ENCODE measurements at places on chromosomes 7 and 10.

- no peak for DNase-seq
Measured at GRCh38 chr10:48502791-48503190, 102.1 kb downstream of the ARHGAP22 start.

DNA sequence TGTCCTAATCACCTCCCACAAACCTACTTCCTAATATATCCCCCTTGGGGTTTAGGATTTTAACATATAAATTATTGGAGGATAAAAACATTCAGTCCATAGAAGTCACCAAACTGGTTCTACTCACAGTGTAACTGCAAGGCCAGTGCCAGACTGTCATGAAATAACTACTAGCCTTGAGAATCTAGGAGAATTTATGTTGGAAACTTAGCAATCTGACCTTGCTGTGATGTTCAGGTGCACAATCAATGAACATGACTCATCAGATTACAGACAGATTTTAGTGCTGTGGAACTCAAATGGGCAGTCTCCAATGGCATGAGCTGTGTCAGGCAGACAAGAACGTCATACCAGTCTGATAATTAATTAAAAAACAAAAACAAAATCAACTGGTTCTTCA lies 571.4 kb upstream of the IGFBP3 start:
- DNase-seq = no peak

DNA sequence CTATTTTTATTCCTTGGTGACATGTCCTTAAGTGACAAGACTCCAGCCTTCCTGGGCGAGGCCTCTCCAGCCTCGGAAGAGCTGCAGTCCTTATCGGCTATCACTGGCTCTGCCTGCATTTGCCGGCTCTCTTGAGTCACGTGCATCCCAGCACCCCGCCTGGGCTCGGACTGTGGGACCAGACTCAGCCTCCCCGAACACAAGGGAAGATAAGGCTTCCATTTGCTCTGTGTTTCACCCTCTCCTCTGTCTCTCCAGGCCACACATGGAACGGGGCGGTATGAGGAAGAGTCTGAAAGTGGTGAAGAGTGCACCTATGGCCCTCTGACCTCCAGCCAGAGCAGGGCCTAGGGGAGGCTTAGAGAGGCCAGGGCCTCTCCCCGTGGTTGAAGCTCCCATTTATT lies 4.7 kb downstream of the GDF2 start:
- no peak for DNase-seq

DNA sequence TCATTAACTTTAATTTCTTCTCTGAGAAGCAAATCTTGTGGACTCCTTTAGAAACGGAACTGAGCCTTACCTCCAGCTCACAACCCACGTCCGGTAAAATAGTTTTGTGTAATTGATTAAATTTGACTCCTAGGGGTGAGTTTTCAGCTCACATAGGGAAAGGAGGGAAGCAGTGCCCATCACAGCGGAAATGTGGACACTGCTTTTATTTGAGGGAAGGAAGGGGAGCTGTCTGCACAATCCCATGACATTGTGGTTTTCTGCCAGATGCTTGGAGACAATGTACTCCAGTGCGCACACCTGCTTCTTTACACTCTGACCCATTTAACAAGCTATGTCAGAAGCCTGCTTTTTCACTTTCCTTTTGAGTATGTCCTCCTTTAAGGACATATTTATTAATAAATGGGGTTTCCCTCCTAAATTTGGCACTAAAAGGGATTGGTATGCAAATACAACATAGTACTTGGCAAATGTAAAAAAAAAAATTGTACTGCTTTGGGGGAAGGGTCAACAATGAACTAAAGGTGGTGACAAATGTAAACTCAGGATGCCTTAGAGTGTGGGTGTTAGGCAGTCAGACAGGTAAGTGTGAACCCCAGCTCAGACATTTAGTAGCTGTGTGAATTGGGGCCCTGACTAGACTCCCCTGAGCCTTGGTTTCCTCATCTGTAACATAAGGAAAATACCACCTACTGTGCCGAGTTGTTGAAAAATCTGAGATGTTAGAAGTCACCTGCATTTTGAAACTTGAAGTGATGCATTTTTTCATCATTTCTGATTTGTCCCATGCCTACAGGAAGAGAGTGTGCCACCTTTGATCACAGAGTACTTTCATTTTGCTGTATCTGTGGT lies 90.2 kb upstream of the KLF6 start:
- no peak for DNase-seq

DNA sequence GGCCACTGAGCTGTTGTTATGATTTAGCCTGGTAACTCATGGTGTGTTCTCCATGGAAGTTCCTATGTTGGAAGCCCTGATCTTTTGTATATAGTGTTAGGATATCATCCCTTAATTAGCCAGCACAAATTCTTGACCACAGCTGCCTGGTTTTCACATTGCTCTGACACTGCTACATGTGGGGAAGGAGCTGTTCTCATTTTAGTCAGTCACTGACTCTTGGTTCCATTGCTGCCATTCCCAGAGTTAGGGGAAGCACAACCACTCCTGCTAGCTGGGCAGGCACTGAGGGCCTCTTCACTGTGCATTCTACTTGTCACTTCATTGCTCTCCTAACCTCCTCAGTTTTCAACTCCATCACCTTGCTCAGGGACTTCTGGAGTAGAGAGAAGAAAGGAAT lies 98.4 kb upstream of the GJD4 start:
- no peak for DNase-seq

DNA sequence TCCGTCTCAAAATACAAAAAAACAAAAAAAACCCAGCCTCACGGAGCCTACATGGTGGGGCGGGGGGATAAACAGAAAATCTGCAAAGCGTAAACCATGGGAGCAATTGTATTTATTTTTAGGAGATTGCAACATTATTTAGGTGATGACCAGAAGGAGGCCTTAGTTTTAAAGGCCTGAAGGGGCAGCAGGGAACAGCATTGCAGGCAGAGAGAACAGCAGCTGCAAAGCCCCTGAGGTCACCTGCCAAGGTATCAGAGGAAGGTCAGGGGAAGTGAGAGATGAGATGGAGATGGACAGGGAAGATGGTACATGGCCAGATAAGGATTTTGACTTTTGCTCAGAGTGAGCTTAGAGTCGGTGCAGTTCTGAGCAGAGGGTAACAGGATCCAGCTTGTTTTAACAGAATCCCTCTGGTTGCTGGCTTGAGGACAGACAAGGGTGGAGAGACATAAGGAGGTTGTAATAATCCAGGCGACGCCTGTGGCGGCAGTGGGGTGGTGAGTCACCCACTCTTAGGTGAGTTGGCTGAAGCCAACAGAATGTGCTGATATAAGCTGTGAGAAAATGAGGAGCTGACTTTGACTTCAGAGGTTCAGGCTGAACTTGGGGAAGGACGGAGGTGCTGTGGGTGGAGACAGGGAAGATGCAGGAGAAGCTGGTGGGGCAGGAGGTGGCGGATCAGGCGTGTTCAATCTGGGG lies 82.3 kb upstream of the GTF2I start:
- no peak for DNase-seq

- no peak for DNase-seq
Measured at GRCh38 chr7:96689414-96689813, 20.2 kb downstream of the SEM1 start.
